Activated CD8-positive, alpha-beta memory T cell treated with anti-CD3 and anti-CD28 coated beads for 48 hours (primary cell): ENCODE measurements at places on chromosomes 2 and 18.

DNA sequence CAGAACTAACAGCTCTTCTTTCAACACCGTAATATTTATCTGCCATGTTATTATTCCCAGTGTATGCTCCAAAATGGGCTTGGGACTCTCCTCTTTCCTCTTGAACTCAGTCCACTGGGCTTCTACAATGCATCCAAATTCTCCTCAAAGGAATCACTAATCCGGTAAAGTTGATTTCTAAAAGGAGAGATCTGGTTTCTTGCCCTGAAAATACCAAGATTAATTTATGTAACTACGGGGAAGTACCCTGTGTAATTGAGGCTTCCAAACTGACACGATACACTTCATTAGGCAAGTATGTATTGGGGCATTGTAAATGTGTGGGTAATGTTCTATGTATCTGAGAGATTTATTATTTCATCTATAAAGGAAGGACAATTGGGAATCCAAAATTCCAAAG, 5.7 kb downstream of the NCKAP5 start:
- DNase-seq = no peak

- DNase-seq = no peak
These were observed 43.6 kb downstream of the NOL10 start for GRCh38 chr2:10646153-10646552.

GRCh38 chr2:219697811-219698747, 70.6 kb downstream of the SLC4A3 start:
- no peak for DNase-seq

- DNase-seq = no peak
These were observed 94.5 kb downstream of the PLEKHA3 start for GRCh38 chr2:178574789-178575188.

GRCh38 chr18:79432376-79433120, 36.8 kb downstream of the NFATC1 start:
- no peak for DNase-seq

- DNase-seq = no peak
These were observed 102.5 kb downstream of the BARD1 start for GRCh38 chr2:214706986-214707385.

GRCh38 chr2:197184959-197185586, 125.5 kb downstream of the ANKRD44 start:
- DNase-seq = no peak

DNA sequence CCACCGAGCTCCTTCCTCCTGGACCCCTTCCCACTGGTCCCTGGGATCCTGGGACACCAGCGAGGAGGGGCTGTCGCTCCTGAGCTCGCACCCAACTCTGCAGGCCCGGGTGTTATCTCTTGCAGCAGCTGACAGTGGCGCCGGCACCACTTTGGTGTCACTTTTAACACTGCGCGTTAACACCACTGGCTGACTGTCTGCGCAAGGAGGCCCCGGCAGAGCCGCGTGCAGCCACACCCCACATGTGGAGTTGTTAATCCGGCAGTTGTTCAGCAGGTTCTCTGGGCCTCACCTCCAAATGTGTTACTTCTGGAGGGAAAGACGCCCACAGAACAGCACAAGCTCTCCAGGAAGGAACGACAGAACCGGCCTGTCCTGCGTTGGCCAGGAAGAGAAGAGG, 155.0 kb upstream of the GLI2 start:
- no peak for DNase-seq

DNA sequence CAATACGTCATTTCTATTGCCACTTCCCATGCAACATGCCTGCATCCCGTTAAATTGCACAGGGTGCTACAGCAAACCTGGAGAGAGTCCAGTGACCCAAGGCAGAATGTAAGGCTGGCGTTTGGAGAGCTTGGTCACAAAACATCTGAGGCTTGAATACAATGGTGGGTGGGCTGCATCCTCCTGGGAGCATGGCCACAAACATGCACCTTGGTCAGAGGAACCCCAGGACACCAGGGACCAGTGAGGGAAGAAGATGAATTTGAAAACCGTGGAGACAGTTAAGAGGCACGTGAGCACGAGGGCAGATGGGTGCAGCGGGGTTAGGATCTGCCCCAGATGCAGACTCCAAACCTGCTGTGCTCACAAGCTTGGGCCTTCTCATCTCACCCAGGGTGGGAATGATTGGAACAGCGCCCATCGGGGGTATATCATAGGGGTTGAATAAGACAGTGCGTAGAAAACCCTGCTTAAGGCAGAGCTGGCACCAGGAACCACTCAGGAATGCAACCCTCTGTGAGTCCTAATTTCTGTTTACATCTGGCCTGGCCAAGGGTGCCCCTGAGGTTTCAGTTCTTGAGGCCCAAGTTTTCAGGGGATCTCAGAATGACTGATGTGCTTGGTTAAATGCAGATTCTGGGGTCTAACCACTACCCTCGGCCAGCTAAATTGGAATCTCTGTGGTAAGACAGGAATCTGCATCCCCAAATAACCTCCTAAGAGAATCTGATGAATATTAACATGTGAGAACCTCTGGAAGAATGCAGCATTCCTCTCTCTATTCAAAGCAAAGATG, 97.2 kb downstream of the ARL4C start:
- no peak for DNase-seq

DNA sequence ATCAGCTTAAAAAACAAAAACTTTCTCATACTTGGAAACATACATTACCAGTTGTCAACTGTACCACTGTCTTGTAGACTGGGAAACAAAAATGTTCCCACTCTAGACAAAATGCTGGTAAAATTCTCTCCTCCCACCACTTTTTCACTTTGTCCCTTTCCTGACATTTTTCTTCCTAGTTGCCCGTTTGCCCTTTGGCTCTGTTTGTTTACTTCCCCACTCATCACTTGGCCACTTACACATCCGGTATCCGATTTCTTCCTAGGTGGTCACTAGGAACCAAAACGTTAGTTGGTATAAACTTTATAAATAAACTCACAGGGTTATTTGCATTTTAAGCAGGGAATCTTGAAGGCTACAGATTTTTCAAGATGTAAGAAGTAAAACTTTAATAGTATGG, 84.9 kb downstream of the METTL4 start:
- no peak for DNase-seq

DNA sequence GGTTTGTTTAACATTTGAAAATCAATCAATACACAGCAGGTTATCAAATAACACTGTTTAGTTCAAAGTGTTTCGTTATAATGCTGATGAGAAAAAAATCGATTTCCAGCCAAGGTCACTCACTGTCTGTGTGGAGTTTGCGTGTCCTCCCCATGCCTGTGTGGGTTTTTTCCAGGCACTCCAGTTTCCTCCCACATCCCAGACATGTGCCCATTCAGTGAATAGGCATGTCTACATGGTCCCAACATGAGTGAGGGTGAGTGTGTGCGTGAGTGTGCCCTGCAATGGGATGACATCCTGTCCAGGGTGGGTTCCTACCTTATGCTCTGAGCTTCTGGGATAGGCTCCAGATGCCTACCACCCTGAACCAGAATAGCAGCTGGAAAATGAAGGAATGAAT, 8.7 kb upstream of the GKN2 start:
- no peak for DNase-seq

DNA sequence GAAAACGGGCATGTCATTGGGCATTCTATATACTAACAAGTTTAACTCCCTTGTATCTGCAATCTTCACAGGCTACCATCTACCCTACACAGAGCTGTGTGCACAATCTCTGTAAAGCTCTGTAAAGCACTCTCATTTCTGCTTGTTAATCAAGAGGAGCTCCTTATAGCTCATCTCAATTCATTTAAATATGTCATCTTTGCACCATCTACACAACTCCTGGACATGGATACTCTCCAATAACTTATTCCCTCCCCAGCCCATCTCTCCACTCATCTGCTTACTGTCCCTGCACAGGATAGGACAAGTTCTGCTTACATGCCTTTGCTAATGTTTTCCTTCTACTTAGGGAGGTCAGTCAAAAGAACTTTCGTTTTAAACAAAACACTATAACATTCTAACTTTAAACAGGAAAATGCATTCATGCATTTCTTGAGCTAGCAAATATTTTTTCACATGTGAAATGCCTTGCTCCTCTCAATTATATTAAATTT, 61.4 kb downstream of the DPP4 start:
- DNase-seq = no peak

DNA sequence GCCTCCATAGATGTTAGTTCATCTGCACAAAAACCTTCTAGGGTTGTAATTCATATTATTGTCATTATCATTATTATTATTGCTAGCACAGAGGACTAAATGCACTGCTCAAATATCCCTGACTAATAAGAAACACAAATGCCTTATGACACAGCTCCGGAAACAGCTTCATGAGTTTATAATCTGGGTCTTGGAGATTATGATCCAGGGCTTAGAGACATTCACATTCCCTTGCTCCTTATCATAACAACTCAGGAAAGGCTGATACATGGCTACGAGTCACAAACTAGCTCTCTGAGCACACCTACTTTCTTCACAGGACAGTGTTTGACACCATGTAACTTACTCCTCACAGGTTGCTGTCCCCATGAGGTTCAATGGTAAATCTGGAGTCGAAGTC, 102.2 kb upstream of the TTC39C start:
- no peak for DNase-seq

- no peak for DNase-seq
These were observed 61.6 kb upstream of the ATP8B1 start for GRCh38 chr18:57864615-57865121.

DNA sequence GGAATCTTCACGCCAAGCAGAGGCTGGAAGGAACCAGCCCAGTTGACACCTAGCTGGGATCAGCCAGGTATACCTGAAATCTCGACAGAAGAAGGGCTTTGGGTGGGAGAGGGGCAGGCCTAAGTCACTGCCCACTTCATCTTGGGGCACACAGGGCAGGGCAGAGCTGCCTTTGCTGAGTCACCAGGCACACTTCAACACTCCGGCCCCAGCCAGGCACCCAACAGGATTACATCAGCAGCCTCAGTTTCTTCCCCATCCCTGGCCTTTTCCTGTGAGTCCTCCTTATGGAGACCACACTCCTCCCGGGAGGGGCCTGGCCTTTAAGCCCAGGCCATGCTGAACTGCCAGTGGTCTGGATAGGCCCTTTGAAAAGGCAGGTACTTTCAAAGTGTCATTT, 201.7 kb upstream of the HS6ST1 start:
- DNase-seq = no peak

DNA sequence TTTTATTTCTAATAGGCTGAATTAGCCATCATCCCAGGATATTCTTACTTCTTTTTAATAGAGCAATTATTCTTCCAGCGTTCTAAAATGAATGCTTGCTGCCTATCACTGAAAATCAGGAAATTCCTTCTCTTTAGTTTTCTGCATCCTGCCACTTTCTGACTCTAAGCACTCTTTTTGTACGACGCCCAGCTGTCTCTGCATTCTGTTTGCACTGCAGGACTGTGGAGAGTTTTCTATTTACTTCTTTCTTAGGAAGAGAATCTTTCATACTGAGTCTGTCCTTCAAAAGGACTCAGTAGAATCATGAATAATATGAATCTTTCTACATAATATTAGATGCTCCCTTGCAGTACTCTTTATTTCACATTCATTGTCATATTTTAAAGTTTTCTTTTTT, 360.4 kb upstream of the DSEL start:
- no peak for DNase-seq

DNA sequence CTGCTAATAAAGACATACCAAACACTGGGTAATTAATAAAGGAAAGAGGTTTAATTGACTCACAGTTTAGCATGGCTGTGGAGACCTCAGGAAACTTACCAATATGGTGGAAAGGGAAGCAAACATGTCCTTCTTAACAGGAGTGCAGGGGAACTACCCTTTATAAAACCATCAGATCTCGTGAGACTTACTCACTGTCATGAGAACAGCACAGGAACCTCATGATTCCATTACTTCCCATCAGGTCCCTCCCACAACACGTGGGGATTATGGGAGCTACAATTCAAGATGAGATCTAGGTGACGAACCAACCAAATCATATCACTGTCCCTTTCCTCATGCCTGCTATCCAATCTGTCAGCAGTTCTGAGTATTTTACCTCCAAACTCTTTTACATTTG, 586.7 kb downstream of the TDRD15 start:
- no peak for DNase-seq

DNA sequence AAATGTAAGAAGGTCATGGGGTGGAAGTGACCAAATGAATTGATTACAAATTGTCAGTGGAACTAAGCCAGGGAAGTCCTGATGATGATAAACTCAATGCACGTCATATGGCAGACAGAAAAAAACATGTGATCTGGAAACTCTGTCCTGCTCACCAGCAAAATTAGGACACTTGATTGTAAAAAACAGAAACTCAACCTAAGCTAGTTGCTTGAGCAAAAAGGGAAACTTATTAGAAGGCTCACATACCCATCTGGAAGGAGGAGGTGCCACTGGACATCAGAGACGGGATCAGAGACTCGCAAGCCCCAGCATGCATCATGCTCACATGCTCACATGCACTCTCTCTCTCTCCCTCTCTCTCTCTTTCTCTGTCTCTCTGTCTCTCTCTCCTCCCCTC, 96.8 kb downstream of the SP3 start:
- no peak for DNase-seq

- DNase-seq = no peak
These were observed 434.9 kb downstream of the MBD2 start for GRCh38 chr18:53789376-53790247.

- no peak for DNase-seq
These were observed 318.7 kb downstream of the CELF4 start for GRCh38 chr18:37246779-37247340.

DNA sequence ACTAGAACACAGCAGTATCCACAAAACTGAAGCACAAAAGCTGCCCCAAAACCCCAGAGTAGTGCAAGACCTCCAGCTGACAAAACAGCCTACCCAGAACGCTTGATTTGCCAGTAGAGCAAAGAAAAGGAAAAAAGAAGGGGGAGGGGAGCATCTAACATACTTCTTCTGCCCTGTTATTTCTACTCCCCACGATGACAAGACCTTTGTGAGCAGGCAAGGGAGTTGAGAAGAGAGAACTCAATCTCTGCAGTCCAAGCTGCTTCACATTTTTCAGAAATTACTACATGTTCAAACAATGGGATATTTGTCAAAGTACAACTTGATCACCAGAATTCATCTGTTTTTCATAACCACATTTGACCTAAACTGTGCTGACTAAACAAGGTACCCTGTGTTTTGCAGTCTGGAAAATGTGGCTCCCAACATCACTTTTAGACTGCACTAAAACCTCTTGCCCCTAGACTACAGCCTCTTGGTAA, 286.7 kb downstream of the EXOC6B start:
- no peak for DNase-seq

- DNase-seq = no peak
These were observed 33.1 kb upstream of the DTNA start for GRCh38 chr18:34676816-34677574.

GRCh38 chr2:40165509-40165844, 286.4 kb downstream of the SLC8A1 start:
- DNase-seq = no peak

DNA sequence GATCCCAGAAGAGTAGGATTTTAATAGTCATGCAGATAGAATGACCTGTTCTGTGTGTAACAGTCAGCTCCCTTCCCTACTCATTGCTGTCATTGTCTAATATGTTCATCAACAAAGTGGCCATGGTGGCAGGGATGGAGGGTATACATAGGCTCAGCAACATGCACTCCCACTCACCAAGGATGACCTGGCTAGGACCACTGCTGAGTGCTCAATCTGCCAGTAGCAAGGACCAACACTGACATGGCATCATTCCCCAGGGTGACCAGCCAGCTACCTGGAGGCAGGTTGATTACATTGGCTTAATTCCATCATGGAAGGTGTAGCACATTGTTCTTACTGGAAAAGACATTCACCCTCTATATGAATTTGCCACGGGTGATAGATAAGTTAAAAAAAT, 401.7 kb upstream of the CELF4 start:
- DNase-seq = no peak

- no peak for DNase-seq
These were observed 112.6 kb downstream of the DDX1 start for GRCh38 chr2:15704086-15704787.

- DNase-seq = no peak
These were observed 420.1 kb upstream of the ZNF804A start for GRCh38 chr2:184178229-184178628.

GRCh38 chr18:75625966-75626365, 198.5 kb upstream of the SMIM21 start:
- no peak for DNase-seq
